ENCODE measurements at places on chromosomes 13 and 19. TPM values are rescaled to one million over a fixed set of nuclear protein-coding genes. Genes with fewer than 3 reads are reported as not detected.

GRCh38 chr19:34145741-34146202, 26.5 kb upstream of the LSM14A start:
- no peak overlapping the region for H3K4me3 ChIP-seq
- H3K4me1 ChIP-seq, result no peaks in the 10 kb centered on the region
- no peaks in the 10 kb centered on the region for H3K36me3 ChIP-seq

The IL11 gene
- 4.4 TPM for total RNA-seq

The ACER1 gene
- total RNA-seq, result not detected

The BCAM gene
- total RNA-seq, result 21.5 TPM

- H3K4me3 ChIP-seq, result no peak overlapping the region
- no peak for DNase-seq
- no peaks in the 10 kb centered on the region for H3K4me1 ChIP-seq
- no peak overlapping the region for H3K27ac ChIP-seq
Observed at GRCh38 chr19:53177986-53178385, 15.2 kb downstream of the ZNF665 start.

The PTGER1 gene
- total RNA-seq, result 2.2 TPM

DNA sequence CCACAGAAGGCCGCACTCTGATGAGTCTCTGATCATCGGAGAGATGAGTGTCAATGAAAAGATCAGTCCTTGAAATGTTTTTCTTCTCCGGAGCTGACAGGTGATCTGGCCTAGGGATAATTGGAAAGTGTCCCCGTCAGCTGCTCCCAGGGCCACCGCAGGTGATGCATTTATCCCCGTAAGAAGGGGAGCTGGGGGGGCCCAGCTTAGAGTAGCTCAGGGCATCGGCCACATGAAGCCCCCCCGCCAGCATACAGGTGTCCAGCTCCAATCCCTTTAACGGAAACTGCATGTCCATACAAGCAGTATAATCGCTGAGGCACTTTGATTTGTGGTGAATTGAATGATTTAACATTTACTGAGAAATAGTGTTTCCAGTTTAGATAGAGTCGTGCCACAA, 27.7 kb downstream of the ATP4B start:
- no peak for DNase-seq
- peaks cover 3% of the 10 kb centered on the region for H3K36me3 ChIP-seq
- H3K4me1 ChIP-seq, result peaks cover 3% of the 10 kb centered on the region
- H3K4me3 ChIP-seq, result no peak overlapping the region

DNA sequence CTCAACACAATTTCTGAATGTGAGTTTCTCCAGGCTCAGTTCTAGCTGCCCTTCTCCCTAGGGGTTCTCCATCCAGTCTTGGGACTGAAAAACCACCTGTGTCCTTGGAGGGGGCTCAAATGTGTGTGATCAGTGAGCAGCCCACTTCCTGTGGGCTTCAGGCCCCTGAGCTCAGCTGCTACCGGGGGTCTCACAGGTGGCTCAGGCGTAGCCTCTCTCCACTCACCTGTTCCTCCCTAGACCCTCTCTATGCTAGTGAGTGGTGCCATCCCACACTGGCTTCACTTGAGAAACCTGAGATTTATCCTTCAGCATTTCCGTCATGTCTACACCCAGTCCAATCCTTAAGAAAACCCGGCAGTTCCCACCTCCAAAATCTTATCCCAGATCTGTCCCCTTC, 39.8 kb upstream of the GPI start:
- H3K27ac ChIP-seq, result no peak overlapping the region
- 0 out of 2 replicates have a peak, but pooled peaks cover 5% of the 10 kb centered on the region for H3K36me3 ChIP-seq
- no peaks in the 10 kb centered on the region for H3K4me1 ChIP-seq
- no peak for DNase-seq

All from Panc1 (cell line).